Activated CD8-positive, alpha-beta memory T cell treated with anti-CD3 and anti-CD28 coated beads for 1 hour (primary cell): ENCODE measurements at places on chromosomes 7 and 10.

GRCh38 chr7:74612015-74612829, 45.3 kb upstream of the GTF2I start:
- no peak for DNase-seq

DNA sequence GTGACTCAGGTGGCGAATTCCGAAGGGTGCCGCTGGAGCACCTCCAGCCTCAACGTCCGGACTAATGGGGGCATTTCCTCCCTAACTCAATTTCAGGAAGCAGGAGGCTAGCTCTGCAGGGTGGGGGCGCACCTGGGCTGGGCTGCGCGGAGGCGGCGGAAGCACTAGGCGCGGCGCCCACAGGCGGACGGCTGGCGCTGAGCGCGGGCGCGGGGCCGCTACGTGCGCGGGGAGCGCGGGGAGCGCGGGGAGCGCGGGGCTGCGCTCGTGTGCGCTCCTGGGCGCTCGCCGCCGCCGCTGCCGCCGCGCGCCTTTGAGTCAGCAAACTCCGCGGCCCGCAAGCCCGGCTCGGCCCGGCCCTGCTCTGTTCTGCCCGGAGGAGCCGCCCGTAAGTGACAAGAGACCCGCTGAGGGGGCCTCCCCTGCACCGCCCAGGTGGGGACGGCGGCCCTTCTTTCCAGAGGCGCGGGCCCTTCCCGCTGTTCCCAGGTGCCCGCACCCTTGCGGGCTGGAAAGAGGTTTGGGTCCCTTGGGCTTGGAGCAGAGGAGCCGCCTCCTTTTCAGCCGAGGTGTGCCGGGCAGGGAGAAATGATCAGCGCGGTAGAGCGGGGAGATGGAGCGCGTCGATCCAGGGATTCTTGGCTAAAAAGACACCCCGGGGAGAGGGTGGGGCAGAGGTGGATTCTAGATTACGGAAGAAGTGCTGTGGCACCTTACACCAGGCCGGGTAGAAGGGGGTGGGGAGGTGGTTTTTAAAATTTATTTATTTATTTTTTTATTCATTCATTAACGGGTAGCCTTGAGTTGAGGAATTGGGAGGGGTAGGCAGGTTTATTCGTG, at the start of gene SNX10:
SNX10 (plus strand) TSS at position 164 of the 840 bp plus-strand sequence. CDS start 54,581 bp downstream, outside the sequence.
- DNase-seq: peak; percentile 32

GRCh38 chr10:77027576-77027975, 610.0 kb downstream of the KCNMA1 start:
- DNase-seq: no peak

GRCh38 chr7:110050785-110051184, 1040.1 kb upstream of the LRRN3 start:
- no peak for DNase-seq

GRCh38 chr10:69047111-69047832, 40.6 kb upstream of the SRGN start:
- no peak for DNase-seq

DNA sequence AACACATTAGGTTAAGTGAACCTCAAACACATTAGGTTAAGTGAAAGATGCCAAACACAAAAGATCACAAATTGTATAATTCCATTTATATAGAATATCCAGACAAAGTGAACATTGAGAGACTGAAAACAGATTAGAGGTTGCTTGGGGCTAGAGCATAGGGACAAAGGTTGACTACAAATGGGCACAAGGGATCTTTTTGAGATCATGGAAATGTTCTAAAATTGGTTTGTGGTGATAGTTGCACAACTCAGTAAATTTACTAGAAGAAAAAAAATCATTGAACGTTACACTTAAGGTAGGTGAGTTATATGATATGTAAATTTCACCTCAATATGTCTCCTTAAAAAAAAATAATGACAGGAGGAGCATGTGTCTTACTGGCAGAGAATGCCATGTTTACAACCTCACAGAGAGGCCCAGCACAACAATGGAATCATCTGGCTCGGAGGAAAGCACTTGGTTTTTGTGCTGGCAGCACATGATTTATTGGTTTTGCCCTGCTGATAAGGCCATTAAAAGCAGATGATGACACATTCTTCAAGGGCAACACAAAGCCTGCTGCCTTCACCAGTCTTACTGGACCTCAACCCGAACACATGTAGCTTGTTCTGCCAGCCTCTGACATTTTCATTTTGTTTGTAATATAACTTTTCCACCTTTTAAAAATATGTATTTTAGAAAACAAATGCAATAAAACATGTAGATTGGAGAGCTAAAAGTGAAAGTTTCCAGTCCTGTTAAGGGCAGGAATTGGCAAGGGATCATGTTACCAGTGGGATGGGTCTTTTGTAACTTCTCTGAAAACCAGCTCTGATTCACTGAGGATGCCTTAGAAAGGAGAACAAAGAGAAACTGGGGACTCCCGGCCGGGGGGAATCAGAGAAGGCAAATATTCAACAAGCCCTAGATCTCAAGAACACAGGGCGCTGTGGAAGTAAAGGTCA, 11.9 kb upstream of the LMOD2 start:
- no peak for DNase-seq

DNA sequence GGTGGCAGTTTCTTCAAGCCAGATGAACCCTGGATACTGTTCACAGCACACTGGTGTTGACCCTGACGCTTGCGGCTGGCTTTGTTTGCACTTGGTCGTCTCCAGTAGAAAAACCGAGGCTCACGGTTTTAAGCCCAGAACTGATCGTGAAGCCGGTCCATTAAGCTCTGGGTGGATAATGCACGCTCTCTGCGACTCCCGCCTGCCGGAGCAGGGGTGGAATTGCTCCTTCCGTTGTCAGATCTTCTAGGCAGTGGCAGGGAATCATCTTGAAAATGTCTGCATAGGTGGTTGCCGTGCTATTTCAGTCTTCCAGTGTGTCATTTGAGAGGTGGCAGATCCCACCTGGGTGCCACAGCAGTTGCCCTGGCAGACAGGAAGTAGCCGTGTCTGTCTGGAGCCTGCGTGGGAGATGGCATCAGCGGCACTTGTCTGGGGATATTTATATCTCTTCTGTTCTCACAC, 35.9 kb upstream of the AP5Z1 start:
- no peak for DNase-seq

GRCh38 chr7:55212176-55212575, 153.0 kb upstream of the LANCL2 start:
- DNase-seq: no peak

DNA sequence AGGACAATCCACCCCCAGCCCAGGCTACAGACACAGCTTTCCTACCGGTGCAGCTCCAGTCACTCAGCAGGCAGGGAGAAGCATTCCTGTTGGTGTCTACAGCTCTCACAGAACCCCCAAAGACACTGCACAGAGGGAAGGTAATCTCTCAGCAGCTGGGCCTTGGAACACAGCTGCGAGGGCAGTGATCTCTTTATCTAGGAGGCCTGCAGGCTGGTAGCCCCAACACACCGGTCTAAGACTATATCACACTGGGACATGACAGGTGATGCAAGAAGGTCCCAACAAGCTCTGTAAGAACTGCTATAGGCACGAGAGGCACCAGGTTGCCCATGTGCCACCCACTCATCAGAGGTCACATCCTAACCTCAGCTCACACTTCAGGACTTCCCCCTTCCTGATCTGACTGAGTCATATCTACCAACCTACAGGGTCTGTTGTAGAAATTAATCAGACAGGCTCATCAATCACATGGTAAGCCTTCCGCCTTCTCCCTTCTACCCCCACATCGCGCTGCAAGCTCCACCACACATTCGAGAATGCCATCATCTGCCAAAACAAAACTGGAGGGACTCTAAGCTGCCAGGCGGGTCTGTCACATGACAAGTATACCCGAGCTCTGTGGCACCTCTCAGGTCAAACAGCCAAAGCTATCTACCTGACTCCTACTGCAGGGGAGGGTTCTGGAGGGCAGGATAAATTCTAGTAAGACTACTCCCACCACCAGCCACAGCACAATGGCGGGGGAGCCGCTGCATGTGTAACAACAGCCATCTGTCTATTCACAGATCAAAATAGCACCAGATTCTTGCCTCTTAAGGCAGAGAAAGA, 26.1 kb downstream of the FAM53B start:
- DNase-seq: peak; percentile 49

DNA sequence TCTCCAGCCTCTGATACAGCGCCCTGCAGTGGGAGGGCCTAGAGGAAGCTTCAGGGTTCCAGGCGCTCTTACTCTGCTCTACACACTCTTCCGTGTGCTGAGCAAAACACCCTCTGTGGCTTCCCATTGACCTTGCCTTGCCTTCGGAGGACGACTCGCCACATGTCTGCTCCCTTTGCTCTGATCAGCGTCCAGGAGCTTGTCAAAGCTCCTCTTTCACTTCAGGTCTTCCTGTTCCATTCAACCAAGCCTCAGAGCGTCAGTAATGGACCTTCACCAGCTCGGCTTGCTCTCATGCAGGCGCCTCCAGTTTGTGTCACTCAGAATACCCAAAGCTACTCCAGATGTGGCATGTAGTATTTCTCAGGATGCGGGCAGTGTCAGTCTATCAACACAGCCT, 173.9 kb downstream of the ARID5B start:
- no peak for DNase-seq
